ENCODE measurements at places on chromosomes 3 and 15.

DNA sequence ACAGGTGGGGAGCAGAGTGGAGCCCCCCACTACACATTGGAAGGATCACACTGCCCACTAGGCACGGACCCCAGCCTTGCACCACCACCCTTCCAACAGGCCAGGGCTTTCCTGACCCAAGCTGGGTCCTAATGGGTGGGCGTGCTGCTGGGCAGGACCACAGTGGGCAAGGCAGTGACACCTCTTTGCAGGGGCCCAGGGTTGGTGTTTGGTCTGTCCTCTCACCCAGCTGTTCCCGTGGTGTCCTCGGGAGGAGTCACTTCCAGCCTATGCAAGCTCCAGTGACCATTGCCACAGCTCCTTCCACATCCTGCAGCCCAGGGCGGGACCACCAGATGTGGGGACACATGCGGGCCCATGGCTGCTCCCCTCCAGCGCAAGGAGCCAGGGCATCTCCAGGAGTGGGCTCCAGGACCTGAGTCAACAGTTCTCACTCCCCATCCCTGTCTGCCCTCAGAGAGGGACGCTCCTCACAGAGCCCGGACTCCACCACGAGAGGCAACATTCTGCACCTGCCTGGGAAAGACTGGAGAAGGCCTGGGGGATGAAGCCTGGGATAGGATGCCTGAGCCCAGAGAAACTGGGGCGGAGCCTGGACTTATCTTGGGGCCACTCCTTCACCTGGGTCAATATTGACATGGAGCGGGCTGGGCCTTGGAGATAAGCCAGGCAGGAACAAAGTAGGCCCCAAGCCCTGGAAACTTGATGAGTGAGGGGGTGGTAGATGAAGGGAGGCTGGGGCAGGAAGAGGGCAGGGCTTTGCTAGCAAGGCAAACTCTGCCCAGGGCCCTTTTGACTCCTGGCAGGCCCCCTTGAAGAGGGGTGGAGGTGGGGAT, 3.9 kb upstream of the VILL start:
- no peak for DNase-seq

GRCh38 chr15:83219026-83219425, 11.4 kb upstream of the HDGFL3 start:
- DNase-seq: no peak

GRCh38 chr3:190983875-190984274, 121.4 kb upstream of the GMNC start:
- no peak for DNase-seq

- no peak for DNase-seq
Observed at GRCh38 chr15:39960411-39960810, 26.5 kb downstream of the EIF2AK4 start.

GRCh38 chr3:122023335-122023910, 1.4 kb upstream of the ILDR1 start:
- DNase-seq: no peak

DNA sequence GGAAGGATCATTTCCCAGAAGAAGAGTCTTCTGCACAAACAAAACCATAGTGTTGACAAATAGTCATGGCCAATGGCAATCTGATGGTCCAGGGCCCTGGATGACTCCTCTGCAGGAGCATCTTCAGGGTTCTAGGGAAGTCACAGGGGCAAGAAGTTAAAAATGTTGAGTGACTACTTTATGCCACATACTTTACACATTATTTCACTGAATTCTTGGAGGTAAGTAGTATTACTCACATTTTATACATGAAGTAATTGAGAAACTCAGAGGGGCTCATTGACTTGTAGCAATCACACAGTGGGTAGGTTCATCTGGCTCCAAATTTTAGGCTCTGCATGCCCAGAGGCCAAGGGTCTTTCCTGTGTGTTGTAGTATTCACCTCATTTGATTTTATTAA, 430.2 kb upstream of the MCTP2 start:
- DNase-seq: no peak

GRCh38 chr15:74725225-74725774, at the start of gene CYP1A1:
Gene CYP1A1 (minus strand): TSS chr15:74725528. CDS start chr15:74723097, 2,431 bp downstream.
- DNase-seq: no peak

All from GM18507 (cell line).